ENCODE measurements at places on chromosomes 3 and 15. TPM values are rescaled to one million over a fixed set of nuclear protein-coding genes. Genes with fewer than 3 reads are reported as not detected.

FILIP1L gene
- not detected for total RNA-seq

IMPG2 gene
- 0.73 TPM for total RNA-seq

ITPKA gene
- total RNA-seq: 0.20 TPM

NUP210 gene
- 156 TPM for total RNA-seq

VGLL3 gene
- total RNA-seq: not detected

MME gene
- total RNA-seq: not detected

ACSBG1 gene
- not detected for total RNA-seq

STRC gene
- 0.51 TPM for total RNA-seq

RNU5B-1 gene
- total RNA-seq: not detected

BFSP2 gene
- total RNA-seq: not detected

VIPR1 gene
- 125 TPM for total RNA-seq

LARP6 gene
- not detected for total RNA-seq

DNA sequence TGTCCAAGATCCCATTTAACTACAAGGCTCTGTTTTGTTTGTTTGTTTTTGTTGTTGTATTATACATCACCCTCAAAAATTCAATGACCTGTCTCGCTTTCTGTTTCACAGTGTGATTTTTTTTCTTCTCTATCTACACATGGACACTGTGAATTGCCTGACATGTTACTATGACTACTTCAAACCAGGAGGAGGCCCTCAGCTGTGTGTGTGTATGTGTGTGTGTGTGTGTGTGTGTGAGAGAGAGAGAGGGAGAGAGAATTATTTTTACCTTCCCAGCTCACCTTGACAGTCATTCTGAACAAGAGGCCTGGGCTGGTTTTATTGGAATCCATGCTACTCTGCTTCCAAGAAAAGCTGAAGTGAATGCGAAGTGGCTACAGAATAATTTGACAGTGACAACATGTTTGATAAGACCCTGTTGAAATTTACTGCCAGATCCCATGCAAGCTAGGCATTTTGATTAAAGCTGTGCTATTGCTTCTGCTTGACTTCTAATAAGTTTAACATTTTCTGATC lies 841.4 kb downstream of the NSUN3 start:
- DNase-seq: no peak

DNA sequence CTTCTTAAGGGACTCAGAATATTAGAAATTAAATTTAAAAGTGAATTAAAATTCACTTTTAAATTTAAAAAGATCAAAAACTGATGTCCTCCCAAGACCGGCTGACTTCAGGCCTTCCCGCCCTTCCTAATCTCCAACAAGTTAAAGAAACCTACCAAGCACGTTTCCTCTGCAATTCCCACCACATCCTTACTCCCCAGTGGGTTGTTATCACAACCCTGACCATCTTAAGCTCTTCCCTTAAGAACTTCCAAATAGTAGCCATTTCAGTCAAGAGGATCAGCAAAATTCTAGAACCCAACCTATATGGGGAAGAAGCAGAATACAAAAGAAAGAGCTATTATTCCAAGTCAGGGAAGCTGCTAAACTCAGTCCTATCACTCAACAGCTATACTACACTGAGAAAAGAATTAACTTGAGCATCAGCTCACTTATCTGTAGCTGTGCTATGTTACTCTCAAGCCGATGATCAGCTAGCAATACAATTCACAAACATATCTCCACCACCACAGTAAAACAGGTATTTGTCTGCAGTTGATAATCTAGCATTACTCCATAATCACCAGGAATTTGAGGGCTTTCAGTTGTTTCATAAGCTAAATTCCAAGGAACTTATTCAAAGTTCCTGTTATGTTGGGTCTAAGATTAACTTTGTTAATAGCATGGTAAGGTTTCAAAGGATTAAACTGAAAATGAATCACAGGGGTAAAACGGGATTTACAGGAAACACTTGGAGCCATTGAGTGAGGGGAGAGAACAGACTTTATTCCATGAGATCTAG lies 14.3 kb downstream of the ABCC5 start:
- no peak for DNase-seq

GRCh38 chr15:95615436-95615835 lies 715.1 kb upstream of the NR2F2 start:
- no peak for DNase-seq

DNA sequence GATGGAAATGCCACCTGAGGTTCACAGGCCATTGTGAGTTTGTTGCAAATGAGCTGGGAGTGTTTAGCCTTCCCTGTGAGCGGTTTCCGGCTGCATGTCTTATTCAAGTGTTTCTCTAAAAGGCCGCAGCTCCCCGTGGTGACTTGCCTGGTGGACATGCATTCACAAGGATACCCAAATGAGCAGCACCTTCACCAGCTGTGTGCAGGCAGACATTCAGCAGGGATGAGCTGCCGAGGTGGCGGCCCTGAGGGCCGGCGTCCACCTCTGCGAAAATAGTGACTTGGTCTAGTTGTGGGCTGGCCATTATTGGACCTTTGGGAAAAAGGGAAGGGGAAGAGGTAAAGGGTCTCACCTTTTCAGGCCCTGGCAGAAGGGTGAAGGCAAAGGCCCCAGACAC lies 23.4 kb downstream of the SPSB4 start:
- no peak for DNase-seq

DNA sequence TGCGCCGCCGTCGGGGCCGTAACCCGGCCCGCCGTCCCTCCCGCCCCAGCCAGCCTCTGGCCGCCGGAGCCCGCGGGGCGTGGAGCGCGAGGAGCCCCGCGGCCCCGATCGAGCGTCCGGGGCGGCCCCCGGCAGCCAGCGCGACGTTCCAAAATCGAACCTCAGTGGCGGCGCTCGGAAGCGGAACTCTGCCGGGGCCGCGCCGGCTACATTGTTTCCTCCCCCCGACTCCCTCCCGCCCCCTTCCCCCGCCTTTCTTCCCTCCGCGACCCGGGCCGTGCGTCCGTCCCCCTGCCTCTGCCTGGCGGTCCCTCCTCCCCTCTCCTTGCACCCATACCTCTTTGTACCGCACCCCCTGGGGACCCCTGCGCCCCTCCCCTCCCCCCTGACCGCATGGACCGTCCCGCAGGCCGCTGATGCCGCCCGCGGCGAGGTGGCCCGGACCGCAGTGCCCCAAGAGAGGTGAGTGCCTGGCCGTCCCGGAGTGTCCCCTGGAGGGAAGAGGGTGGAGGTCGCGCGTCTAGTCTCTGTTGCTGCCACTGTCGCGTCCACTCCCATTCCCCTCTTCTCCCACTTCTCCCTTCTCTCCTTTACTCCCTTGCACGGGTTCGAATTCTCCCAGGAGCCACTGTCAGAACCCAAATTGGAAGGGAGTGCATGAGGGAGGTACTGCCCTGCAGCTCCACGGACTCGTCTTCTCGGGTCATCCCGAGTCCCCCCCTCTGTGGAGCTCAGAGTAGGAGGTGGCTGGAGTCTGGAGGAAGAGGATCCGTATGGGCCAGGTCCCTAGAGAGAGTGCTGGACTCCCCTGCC lies 585 bp downstream of the CSK start:
- peak; percentile 65 for DNase-seq

- no peak for DNase-seq
Observed at GRCh38 chr3:150357923-150358607, 50.0 kb upstream of the TSC22D2 start.

GRCh38 chr3:18580268-18580667 lies 155.1 kb upstream of the SATB1 start:
- no peak for DNase-seq

GRCh38 chr15:38667890-38668850 lies 103.6 kb upstream of the RASGRP1 start:
- no peak for DNase-seq

- DNase-seq: no peak
Observed at GRCh38 chr3:11820531-11821041, 26.1 kb downstream of the TAMM41 start.

- no peak for DNase-seq
Observed at GRCh38 chr3:295166-295565, 98.6 kb downstream of the CHL1 start.

DNA sequence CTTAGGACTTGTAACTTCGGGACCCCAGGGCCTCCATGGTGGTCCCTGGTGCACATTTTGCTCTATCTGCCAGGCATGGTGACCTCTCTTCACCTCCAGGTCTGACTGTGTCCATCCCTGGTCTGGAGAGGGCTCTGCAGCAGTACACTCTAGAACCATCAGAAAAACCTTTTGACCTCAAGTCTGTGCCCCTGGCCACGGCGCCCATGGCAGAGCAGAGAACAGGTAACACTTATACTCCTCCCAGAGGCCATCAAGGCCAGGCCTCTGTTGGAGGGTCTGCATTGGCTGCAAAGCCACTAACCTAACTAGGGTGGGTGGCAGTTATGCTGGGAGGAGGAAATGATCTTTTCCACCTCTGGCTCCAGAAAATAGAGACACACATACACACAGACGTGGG lies 10.3 kb upstream of the HMCES start:
- no peak for DNase-seq

GRCh38 chr15:26144836-26145235 lies 281.7 kb upstream of the ATP10A start:
- no peak for DNase-seq

- no peak for DNase-seq
Observed at GRCh38 chr3:140250010-140250855, 315.2 kb downstream of the CLSTN2 start.

- DNase-seq: no peak
Observed at GRCh38 chr15:71471347-71471746, 339.0 kb upstream of the NR2E3 start.

GRCh38 chr3:79488407-79488806 lies 279.4 kb downstream of the ROBO1 start:
- no peak for DNase-seq

DNA sequence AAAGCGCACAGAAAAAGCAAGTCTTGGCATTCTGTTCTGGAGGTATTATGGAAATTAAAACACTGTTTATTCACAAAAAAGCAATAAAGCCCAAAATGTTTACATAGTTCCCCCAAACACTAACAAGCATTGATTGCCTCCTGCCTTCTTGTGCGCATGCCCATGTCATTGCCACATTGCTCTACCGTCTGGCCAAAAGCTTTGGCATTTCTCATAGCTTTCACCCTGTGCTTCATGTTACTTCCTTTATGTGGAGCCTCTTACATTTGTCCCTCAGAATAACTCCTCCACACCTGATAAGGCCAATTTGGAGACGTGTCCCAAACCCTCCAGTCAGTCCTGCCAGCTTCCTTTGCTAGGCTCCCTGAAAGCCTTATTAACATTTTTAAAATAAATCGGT lies 680.8 kb downstream of the GBE1 start:
- DNase-seq: no peak
